ENCODE measurements at places on chromosomes 2 and 18.

DNA sequence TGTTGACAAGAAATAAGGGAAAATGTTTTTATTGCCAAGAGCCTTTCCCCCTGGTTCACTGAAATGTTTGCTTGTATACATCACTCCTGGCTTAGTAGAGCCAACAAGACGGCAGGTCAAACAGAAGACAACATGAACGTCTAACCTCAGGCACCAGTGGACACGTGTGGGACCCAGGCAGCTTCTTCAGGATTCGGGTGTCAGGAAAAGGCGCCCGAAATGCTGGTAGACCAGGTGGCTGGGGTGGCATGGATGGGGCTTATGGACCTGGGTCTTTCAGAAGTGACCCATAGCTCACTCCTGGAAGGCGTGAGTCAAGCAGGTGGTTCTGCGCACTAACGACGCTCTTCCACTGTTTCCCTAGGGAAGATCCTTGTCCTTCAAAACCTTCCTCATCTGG lies 23.3 kb upstream of the NFATC1 start:
- no peak for DNase-seq

DNA sequence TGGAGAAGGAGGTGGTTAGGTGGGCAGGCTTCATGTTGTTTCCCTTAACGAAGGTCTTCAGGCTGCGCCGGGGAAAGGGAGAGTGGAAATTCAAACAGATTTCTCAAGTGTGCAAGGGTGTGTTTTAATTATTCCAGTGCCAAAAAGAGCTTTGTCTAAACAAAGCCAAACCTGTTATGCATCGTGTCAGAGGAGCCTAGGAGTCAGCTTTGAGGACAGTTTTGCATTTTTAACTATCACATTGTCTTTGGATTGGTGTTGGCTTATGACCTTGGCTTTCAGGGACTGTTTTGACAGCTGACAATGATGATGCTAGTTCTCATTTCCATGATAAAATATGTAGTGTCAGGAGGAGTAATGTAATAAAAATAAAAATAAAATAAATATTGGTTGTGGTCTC lies 144.8 kb downstream of the LDLRAD4 start:
- DNase-seq = no peak

DNA sequence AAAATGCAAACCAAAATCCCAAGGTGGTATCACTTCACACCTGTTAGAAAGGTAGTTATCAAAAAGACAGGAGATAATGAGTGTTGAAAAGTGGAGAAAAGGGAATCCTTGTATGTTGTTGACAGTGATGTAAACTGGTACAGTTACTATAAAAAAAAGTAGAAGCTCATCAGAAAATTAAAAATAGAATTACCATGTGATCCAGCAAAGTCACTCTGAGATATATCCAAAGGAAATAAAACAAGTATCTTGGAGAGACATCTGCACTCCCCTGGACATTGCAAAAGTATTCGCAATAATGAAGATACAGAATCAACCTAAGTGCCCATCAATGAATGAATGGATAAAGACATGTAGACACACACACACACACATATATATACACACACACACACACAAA lies 208.3 kb upstream of the PIEZO2 start:
- DNase-seq = no peak

DNA sequence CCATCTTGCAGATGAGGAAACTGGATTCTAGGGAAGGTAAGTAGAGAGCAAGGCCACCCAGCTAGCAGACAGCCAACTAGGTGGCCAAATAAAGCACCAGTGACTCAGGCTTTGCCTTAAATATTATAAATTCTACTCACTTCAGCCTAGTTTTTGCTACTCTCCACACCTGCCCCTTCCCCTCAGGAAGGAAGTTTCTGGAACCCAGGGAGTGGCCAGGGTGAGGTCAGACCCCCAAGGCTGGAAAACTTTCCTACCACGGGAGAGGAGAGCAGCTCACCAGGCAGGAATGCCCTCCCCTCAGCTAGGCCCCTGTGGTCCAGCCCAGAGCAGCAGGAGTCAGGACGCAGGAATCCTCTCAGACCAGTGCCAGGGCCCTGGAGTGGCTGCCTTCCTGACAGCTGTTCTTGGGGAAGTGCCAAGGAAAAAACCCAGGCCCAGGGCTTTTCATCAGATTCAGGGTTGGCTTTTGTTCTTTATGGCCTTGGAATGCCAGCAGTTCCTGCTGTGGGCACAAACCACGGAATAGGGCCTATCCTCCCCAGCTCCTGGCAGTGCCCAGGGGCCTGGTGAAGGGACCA lies 5.1 kb upstream of the PAX8 start:
- DNase-seq = no peak

- DNase-seq = no peak
Measured at GRCh38 chr2:19859565-19859964, 42.2 kb downstream of the TTC32 start.

GRCh38 chr2:38178556-38179419 lies 102.8 kb upstream of the CYP1B1 start:
- DNase-seq = no peak

GRCh38 chr2:12504443-12504842 lies 212.3 kb upstream of the TRIB2 start:
- no peak for DNase-seq

GRCh38 chr18:79511671-79512301 lies 116.1 kb downstream of the NFATC1 start:
- no peak for DNase-seq

GRCh38 chr2:62293490-62294271 lies 97.8 kb downstream of the B3GNT2 start:
- no peak for DNase-seq
